Fibroblast of skin of left quadriceps (primary cell): ENCODE measurements at places on chromosomes 6 and 20.

DNA sequence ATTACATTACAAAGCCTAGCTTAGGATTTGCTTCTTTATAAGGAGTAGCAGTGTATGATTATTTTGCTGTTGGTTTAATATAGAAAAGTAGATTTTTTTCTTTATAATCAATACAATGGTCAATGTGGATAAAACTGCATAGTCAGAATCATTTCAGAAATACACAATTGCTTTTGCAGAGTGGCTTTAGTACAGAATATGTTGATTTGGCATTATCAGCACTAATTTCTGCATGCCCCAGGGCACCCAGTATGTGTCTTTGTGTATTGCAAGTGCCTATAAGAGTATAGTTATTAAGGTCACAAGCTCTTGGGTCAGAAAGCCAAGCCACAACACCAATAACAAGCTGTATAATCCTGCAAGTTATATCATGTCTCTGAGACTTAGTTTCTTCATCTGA, 258.4 kb downstream of the PLCB1 start:
- no peak for DNase-seq

DNA sequence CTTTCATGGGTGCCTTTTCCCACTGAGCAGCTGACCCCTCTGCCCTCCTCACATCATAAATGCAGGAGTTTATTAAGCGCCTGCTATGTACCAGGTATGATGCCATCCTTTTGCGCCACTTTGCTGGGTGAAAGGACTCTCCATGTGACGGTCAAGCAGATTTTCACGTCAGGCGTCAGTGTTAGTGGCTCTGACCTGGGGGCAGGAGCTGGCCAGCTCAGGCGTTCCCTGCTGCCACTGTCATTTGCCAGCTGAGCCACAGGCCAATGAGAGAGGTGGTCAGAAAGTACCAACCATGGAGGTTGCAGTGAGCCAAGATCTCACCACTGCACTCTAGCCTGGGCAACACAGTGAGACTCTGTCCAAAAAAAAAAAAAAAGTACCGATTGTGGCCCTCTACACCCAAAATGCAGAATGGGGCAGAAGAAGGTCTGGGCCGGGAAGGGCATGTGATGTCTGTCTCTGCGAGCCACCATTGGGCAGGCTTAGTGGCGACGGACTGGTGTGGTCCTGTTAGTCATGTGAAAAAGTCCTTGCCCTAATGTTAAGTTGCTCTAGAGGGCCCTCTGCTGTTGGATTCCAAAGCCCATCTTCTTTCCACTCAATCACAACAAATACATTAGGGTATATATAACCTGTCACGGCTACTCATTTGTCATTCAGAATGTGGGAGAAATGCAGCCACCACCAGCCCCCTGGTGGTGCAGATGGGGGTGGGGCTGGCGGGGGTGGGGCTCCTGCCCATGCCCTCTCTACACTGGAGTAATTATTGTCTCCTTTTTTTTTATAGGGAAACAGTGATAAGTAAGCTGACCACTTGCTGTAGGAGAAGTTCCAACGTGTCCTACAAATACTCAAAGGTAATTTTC, 18.4 kb upstream of the SLC22A1 start:
- no peak for DNase-seq

GRCh38 chr20:25282034-25282781, 34.3 kb downstream of the PYGB start:
- no peak for DNase-seq

GRCh38 chr20:32449890-32450401, 91.8 kb downstream of the ASXL1 start:
- no peak for DNase-seq

DNA sequence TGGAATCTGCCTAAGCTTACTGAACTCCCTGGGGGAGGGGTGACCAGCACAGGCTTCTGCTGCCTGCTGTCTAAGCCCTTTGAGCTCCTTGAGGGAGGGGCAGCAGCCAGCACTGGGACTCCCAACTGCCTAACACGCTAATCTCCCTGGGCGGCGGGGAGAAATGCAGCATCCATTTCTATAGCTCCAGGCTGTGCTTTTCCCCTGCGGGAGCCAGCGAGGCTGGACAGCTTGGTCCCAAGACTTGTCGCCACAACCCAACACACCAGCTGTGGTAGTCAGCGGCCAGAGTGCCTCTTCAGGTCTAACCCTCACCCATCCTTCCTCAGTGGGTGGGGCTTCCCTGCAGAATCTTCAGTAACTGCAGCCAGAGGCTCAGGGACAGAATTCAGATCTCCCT, 64.6 kb downstream of the VGLL2 start:
- DNase-seq = no peak

DNA sequence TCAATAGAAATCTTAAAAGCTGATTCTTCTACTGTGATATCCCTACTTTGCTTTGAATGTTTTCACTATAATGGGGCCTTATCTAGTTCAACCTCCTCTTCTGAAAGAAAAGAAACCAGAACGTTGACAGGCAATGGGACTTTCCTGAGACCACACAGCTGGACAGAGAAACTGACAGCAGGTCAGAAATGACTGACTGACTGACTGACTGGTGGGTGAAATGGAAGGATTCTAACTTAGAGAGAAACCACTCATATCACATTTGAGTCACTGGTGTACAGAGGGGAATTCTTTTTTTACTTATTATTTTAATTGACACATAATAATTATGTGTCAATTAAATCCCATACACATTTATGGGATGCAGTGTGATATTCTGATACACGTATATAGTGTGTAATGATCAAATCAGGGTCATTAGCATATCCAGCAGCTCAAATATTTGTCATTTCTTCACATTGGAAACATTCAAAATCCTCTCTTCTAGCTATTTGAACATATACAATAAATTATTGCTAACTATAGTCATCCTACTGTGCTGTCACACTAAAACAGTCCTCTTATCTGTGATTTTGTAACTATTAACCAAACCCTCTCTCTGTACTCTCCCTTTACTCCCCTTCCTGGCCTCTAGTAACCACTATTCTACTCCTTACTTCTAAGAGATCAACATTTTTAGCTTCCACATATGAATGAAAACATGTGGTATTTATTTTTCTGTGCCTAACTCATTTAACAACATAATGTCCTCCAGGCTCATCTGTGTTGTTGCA, 64.8 kb upstream of the NRSN1 start:
- DNase-seq = no peak

DNA sequence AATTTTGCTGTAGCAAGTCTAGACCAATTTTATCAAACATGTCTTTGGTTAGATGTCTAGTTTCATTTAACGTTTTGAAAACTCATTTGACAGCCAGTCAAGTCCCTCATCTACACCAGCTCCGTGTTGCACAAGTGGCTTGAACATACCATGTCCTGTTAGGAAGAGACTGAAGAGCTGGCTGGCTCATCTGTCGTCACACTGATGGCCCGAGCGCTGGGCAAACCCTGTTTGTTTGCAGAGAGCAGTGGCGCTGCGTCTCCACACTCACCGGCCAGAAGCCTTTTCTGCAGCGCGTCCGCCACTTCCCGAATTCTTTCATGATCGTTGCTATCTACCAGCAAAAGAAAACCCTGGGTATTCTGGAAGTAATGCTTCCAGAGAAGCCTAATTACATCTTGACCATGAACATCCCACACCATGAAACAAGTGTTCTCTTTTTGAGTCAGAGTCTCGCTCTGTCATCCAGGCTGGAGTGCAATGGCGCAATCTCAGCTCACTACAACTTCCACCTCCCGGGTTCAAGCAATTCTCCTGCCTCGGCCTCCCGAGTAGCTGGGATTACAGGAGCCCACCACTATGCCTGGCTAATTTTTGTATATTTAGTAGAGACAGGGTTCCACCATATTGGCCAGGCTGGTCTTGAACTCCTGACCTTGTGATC, 10.7 kb upstream of the TCFL5 start:
- DNase-seq = no peak

- peak; percentile 26 for DNase-seq
Measured at GRCh38 chr6:134809130-134809529, 140.8 kb downstream of the ALDH8A1 start.

GRCh38 chr6:53391170-53391569, 42.4 kb upstream of the ELOVL5 start:
- no peak for DNase-seq

DNA sequence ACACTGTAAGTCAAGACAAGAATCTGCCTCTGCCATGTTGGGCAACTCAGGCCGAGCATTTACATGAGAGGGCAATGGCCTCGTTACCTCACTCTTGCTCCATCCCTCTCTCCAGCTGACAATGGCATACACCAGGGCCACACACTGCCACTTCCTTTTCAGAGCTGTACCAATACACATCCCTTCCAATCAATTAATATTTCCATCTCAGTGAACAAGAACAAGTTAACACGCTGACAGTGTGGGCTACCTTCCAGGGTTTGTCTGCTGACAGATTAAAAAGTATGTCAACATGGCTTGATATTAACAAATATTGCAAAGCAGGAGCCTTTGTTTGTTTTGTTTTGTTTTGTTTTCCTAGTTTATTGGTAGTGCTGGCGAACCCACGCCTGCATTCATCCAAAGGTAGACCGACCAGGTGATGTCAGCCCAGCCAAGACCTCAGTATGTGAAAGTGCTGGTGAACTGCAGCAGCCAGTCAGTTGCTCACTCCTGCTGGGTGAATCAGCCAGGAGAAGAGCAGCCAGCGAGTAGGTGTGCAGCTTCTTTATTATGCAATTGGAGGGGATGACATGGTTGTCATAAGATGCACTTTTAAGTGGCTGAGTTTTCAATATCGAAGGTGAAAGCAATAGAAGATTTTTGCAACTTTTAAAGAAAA, 487.3 kb upstream of the JARID2 start:
- DNase-seq = no peak

GRCh38 chr6:136341367-136341766, 51.7 kb upstream of the BCLAF1 start:
- DNase-seq = no peak
